ENCODE measurements at places on chromosomes 2 and 18.

DNA sequence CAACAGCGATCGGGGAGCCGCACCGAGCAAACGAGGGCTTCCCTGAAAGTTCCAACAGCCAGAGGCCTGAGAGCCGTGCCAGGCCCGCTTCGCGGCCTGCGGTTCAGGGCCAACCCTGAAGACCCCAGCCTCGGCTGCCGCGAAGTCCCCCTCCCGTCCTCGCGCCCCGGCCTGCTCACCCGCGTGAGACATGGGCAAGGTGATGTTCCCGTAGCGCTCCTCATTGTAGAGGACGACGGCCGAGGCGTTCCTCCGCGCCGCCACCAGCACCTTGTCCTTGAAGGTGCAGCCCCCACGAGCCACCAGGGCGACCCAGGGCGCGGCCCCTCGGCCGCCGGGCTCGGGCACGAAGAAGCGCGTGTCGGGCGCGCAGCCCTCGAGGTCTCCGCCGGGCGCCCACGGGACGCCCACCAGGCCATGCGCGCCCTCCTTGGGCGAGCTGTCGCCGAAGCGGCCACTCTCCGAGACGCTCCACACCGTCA lies 510 bp downstream of the RNF149 start:
- H3K27ac ChIP-seq = peak overlapping the region; percentile 97
- H3K27me3 ChIP-seq = no peaks in the 10 kb centered on the region
- peaks cover 63% of the 10 kb centered on the region for H3K4me1 ChIP-seq
- H3K4me3 ChIP-seq = peak overlapping the region; percentile 93
- no peak for DNase-seq

GRCh38 chr2:68870215-68870614 lies 982 bp downstream of the BMP10 start:
- no peaks in the 10 kb centered on the region for H3K27me3 ChIP-seq
- no peak overlapping the region for H3K27ac ChIP-seq
- no peak overlapping the region for H3K4me3 ChIP-seq
- no peaks in the 10 kb centered on the region for H3K36me3 ChIP-seq

GRCh38 chr18:10421859-10422258 lies 32.6 kb upstream of the APCDD1 start:
- H3K4me3 ChIP-seq = no peak overlapping the region
- H3K4me1 ChIP-seq = no peaks in the 10 kb centered on the region
- no peaks in the 10 kb centered on the region for H3K36me3 ChIP-seq
- H3K27ac ChIP-seq = no peak overlapping the region
- DNase-seq = no peak

- DNase-seq = no peak
- H3K27ac ChIP-seq = no peak overlapping the region
- no peak overlapping the region for H3K4me3 ChIP-seq
- H3K27me3 ChIP-seq = no peaks in the 10 kb centered on the region
Observed at GRCh38 chr2:4909346-4910009, 782.7 kb upstream of the SOX11 start.

GRCh38 chr18:8987241-8987640 lies 115.3 kb upstream of the NDUFV2 start:
- peaks cover 49% of the 10 kb centered on the region for H3K27me3 ChIP-seq
- peaks cover 2% of the 10 kb centered on the region for H3K36me3 ChIP-seq
- H3K27ac ChIP-seq = no peak overlapping the region
- no peak for DNase-seq
- H3K4me1 ChIP-seq = no peaks in the 10 kb centered on the region
- no peak overlapping the region for H3K4me3 ChIP-seq

- no peak for DNase-seq
- peaks cover 8% of the 10 kb centered on the region for H3K36me3 ChIP-seq
- H3K27ac ChIP-seq = peak overlapping the region; percentile 80
- H3K27me3 ChIP-seq = peaks cover 14% of the 10 kb centered on the region
- H3K4me1 ChIP-seq = peaks cover 34% of the 10 kb centered on the region
Observed at GRCh38 chr2:36356298-36356989, 866 bp downstream of the CRIM1 start.

- no peaks in the 10 kb centered on the region for H3K27me3 ChIP-seq
- no peak overlapping the region for H3K4me3 ChIP-seq
- H3K36me3 ChIP-seq = no peaks in the 10 kb centered on the region
- DNase-seq = no peak
Observed at GRCh38 chr2:105110295-105110829, 72.5 kb downstream of the MRPS9 start.

GRCh38 chr2:65731476-65731875 lies 299.1 kb upstream of the SPRED2 start:
- no peak overlapping the region for H3K4me3 ChIP-seq
- H3K27ac ChIP-seq = no peak overlapping the region
- H3K27me3 ChIP-seq = peaks cover 24% of the 10 kb centered on the region
- H3K4me1 ChIP-seq = no peaks in the 10 kb centered on the region
- H3K36me3 ChIP-seq = no peaks in the 10 kb centered on the region

DNA sequence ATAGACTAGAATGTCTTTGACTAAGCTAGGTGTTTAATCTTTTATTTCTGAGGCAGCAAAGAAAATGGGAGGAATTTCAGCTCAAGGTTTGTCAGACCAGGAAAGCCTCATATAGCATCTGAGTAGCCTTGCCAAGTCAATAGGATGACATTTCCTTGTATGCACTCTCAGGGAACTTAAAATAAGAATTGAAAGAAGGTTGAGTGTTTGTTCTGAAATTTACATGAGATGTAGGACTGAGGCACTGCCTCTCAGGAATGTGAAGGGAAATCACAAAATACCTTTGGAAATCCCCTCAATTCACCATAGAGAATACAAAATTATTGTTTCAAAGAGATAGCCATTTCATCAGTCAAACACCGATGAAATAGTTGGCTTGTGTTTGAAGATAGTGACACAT lies 392.0 kb upstream of the NRP2 start:
- DNase-seq = no peak
- H3K27me3 ChIP-seq = no peaks in the 10 kb centered on the region
- no peak overlapping the region for H3K27ac ChIP-seq
- no peaks in the 10 kb centered on the region for H3K4me1 ChIP-seq
- no peaks in the 10 kb centered on the region for H3K36me3 ChIP-seq

GRCh38 chr2:151472966-151473365 lies 63.3 kb downstream of the RIF1 start:
- H3K36me3 ChIP-seq = peaks cover 59% of the 10 kb centered on the region
- no peaks in the 10 kb centered on the region for H3K27me3 ChIP-seq
- H3K4me3 ChIP-seq = no peak overlapping the region
- H3K27ac ChIP-seq = no peak overlapping the region
- DNase-seq = no peak

DNA sequence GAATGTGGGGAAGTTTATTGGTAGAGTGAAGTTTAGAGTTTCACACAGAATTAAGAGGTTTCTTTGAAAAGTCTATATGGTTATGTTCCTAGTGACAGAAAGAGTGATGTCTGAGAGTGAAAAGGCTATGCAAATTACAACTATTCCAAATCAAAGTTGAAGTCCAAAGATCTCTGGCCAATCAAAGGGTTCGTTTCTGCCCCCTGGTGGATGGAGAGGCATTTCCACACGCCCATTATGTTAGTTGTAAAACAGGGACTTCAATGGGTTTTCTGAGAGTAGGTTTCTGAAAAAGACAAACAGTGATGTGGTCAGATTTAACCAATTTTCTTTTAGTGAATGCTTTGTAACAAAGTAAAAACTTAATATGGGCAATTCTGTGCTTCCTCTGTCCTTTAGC lies 441.5 kb upstream of the POU3F3 start:
- DNase-seq = no peak
- H3K4me3 ChIP-seq = no peak overlapping the region
- no peaks in the 10 kb centered on the region for H3K36me3 ChIP-seq

DNA sequence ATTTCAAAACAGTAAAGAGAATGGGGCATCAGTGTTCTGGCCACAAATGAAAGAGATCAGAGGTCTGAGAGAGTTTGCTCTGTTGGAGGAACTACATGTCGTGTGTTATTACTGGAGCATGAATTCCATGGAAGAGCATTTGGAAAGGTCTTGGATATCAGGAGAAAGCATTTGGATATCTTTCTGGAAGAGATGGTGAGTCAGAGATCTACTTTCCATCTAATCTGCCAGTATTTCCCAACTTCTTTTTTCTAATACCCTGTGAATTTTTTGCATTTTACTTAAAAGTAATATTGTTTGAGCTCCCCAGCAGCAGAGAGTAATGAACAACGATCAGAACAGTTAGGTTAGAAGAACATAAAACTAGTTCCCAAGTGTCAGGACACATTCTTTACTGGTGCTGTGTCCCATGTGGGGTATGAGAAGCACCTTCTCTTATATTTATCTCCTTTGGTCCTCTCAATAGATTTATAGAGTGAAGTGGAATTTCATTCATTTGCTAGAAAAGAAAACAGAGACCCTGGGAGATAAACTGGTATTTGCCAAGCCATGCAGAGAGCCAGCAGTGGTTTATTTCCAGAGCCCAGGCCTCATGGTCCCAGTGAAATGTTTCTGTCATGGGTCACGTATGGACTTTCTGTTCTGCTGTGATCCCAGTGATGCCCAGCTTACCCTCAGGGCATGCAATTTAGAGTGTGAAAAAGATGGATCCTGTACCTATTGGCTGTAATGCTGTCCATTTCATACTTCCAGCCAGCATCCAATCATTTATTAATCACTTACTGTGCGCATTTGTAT lies 130.8 kb upstream of the NT5C1B start:
- H3K4me1 ChIP-seq = no peaks in the 10 kb centered on the region
- no peaks in the 10 kb centered on the region for H3K27me3 ChIP-seq
- DNase-seq = no peak
- H3K27ac ChIP-seq = no peak overlapping the region
- no peaks in the 10 kb centered on the region for H3K36me3 ChIP-seq
- no peak overlapping the region for H3K4me3 ChIP-seq

- no peak overlapping the region for H3K4me3 ChIP-seq
- no peaks in the 10 kb centered on the region for H3K4me1 ChIP-seq
- no peaks in the 10 kb centered on the region for H3K27me3 ChIP-seq
Observed at GRCh38 chr2:220506466-220506865, 879.0 kb downstream of the SLC4A3 start.

GRCh38 chr18:31512203-31512764 lies 14.3 kb downstream of the DSG2 start:
- no peaks in the 10 kb centered on the region for H3K4me1 ChIP-seq
- H3K36me3 ChIP-seq = no peaks in the 10 kb centered on the region
- H3K27me3 ChIP-seq = peaks cover 17% of the 10 kb centered on the region
- H3K4me3 ChIP-seq = no peak overlapping the region
- H3K27ac ChIP-seq = no peak overlapping the region

- H3K4me1 ChIP-seq = peaks cover 82% of the 10 kb centered on the region
- peak; percentile 46 for DNase-seq
- H3K27ac ChIP-seq = peak overlapping the region; percentile 63
- H3K36me3 ChIP-seq = peaks cover 10% of the 10 kb centered on the region
Observed at GRCh38 chr2:239625971-239626734, 225.3 kb upstream of the HDAC4 start.

DNA sequence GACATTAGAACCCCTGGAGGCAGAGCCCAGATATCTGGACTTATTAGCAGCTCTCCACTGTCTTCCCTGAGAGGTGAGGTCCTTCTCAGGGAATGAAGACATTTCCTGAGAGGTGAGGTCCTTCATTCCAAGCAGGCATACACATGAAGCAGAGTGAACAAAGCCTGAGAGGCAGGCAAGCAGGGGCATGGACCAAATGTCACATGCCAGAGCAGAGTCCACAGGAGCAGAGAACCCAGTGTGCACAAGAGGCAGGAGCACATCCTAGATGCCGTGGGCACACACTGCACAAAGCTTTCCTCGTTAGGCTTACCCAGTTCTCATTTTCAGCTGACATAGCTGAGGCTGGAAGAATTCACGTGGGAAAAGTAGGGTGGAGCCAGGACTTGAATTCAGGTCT lies 759.9 kb upstream of the HS6ST1 start:
- DNase-seq = no peak
- H3K27me3 ChIP-seq = no peaks in the 10 kb centered on the region
- H3K4me1 ChIP-seq = no peaks in the 10 kb centered on the region
- H3K36me3 ChIP-seq = no peaks in the 10 kb centered on the region

GRCh38 chr18:35289727-35290093 lies 319 bp downstream of the ZSCAN30 start:
- peak overlapping the region; percentile 98 for H3K27ac ChIP-seq
- H3K4me1 ChIP-seq = peaks cover 61% of the 10 kb centered on the region
- no peaks in the 10 kb centered on the region for H3K27me3 ChIP-seq
- no peak for DNase-seq

GRCh38 chr2:190382851-190383250 lies 25.3 kb upstream of the MFSD6 start:
- DNase-seq = no peak
- no peak overlapping the region for H3K4me3 ChIP-seq
- no peaks in the 10 kb centered on the region for H3K4me1 ChIP-seq
- no peaks in the 10 kb centered on the region for H3K36me3 ChIP-seq
- no peak overlapping the region for H3K27ac ChIP-seq
- no peaks in the 10 kb centered on the region for H3K27me3 ChIP-seq

DNA sequence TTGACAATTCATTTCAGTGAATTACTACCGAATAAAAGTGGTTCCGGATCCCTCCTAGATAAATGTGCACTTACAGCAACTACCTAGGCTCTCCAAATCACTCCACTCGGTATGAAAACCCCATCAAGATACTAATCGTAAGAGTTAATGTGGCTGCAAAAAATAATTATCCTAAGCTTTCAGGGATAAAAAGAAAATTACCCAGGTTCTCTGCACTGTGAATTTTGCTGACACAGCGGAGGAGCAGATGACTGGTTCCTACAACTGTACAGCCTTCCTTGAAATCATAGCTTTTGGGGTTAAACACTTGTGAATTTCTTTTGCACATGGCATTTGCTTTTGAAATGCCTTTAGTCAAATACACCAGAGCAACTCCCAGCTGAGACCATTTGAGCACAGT lies 104.7 kb downstream of the CD226 start:
- no peaks in the 10 kb centered on the region for H3K27me3 ChIP-seq
- no peak for DNase-seq
- no peaks in the 10 kb centered on the region for H3K4me1 ChIP-seq
- no peak overlapping the region for H3K4me3 ChIP-seq
- H3K27ac ChIP-seq = no peak overlapping the region
- no peaks in the 10 kb centered on the region for H3K36me3 ChIP-seq

DNA sequence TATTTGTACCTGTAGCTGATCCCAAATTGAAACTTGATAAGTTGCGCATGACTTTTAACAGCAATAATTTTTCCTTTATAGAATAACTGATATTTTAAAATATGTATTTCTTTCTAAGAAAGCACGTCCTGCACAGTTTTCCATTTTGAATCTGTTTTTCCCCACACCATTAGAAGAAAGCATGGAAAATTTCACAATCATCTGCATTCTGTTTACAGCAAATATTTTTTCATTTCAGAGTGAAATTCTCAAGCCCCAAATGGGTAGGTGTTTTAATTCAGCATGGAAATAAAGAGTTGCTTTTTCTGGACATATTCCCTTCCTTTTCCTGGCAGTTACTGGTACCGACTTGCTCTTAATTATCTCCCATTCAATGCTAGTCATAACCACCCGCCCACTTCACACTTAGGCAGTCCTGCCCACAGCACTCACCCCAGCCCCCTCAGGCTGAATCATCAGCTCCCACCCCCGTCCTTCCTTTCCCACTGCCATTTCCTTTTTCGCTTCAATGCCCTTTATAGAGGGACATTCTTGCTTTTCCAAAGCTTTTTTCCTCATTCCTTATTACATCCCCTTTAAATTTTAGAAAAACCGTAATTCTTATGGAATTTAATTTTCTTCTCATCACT lies 89.2 kb upstream of the GLS start:
- no peaks in the 10 kb centered on the region for H3K36me3 ChIP-seq
- H3K4me1 ChIP-seq = peaks cover 16% of the 10 kb centered on the region
- no peak overlapping the region for H3K4me3 ChIP-seq
- DNase-seq = no peak
- no peaks in the 10 kb centered on the region for H3K27me3 ChIP-seq
